ENCODE measurements at places on chromosomes 4 and X.
A peak's percentile ranks its signal among the peaks of the same experiment; 100 is the strongest.

- peak; percentile 52 for DNase-seq
Observed at GRCh38 chrX:43969504-43970501, 3.4 kb downstream of the NDP start.

DNA sequence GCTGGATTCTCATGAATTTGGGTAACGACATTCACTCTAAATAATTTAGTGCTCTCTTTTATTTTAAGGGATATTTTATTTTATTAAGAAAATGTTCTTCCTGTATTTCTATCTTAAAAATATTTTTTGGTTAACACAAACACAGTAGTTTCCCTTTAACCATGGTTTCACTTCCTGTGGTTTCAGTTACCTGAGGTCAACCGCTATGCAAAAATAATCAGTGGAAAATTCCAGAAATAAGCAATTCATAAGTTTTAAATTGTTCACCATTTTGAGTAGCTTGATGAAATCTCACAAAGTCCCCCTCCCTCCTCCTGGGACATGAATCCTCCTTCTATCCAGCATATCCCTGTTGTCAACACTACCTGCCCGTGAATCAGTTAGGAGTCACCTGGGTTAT, 71.4 kb downstream of the GBA3 start:
- DNase-seq, result no peak

- DNase-seq, result no peak
Observed at GRCh38 chr4:165970703-165971420, 97.8 kb downstream of the TLL1 start.

DNA sequence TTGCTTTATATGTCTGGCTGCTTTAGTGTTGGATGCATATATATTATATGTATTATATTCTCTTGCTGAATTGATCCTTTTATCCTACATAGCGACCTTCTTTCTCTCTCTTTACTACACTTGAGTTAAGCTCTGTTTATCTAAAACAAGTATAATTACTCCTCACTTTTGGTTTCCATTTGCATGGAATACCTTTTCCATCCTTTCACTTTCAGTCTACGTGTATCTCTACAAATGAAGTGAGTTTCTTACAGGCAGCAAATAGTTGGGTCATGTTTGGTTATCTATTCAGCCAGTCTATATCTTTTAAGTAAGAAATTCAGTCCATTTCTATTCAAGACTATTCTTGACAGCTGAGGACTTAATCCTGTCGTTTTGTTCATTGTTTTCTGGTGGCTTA, 167.5 kb upstream of the USP38 start:
- no peak for DNase-seq

DNA sequence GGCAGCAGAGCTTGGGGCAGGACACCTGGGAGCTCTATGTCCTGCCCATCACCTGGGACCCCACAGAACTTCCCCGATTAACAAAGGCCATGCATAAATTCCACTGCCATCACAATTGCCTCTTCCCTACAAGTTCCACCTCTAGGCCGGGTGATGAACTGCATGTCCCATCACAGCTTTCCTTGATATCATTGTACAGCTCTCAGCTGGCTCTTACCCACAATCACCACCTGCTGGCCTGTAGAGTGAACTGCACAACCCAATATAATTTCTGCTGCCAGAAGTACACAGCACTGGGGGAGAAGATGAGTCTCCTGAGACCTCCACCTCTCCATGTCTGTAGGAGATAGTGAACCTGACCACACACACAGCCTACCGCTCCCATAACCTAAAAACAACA, 285.0 kb upstream of the AADAT start:
- no peak for DNase-seq

DNA sequence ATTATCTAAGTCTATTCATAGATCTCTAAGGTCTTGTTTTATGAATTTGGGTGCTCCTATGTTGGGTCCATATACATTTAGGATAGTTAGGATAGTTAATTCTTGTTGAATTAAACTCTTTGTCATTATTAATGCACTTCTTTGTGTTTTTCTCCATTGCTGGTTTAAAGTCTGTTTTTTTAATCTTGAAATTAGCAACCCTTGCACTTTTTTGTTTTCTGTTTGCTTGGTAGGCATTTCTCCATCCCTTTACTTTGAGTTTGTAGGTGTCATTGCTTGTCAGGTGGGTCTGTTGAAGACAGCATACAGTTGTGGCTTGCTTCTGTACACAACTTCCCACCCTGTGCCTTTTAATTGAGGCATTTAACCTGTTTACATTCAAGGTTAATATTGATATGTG, 434.8 kb downstream of the OPHN1 start:
- DNase-seq, result no peak

DNA sequence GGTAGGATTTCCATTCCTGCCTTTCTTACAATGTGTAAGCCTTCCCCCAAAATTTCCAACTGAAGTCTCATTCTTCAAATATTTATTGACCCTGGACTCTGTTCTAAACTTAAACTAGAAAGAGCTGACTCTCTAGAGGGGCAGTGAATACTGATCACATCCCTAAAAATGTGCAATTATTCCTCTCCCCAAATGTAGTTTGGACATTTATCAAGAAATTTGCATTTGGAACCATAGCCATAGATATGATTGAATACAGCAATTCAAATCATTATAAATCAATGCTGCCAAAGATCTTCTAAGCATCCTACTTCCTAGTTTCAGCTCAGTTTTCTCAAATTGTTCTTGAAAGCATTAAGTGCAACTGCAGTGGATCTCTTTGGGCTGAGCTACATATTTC, 525.7 kb downstream of the RAB28 start:
- no peak for DNase-seq

- peak; percentile 79 for DNase-seq
Observed at GRCh38 chr4:25702848-25703247, 47.2 kb downstream of the SLC34A2 start.

DNA sequence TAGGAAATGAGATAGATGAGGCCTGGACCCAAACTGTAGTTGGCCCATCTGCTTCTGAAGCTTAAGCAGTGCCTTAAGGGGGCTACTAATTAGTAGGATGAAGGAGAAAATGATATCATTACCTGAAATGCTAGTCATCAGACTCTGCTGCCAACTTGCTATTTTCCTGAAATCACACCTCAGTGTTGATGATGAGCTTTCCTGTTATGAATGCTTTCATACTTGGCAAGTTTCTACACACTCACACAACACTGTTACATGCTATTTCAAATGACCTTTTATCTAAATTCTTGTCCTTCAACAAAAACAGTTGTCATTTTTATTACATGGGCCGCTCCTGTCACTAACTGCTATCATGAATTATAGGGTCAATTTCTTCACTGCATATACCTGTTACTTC, 416.0 kb downstream of the PRDM5 start:
- DNase-seq, result no peak

Measured in fibroblast of upper back skin (primary cell).